ENCODE measurements at places on chromosomes 3 and 15.
A peak's percentile ranks its signal among the peaks of the same experiment; 100 is the strongest.

- DNase-seq, result peak; percentile 43
These were observed 287.8 kb upstream of the SATB1 start for GRCh38 chr3:18712713-18713576.

DNA sequence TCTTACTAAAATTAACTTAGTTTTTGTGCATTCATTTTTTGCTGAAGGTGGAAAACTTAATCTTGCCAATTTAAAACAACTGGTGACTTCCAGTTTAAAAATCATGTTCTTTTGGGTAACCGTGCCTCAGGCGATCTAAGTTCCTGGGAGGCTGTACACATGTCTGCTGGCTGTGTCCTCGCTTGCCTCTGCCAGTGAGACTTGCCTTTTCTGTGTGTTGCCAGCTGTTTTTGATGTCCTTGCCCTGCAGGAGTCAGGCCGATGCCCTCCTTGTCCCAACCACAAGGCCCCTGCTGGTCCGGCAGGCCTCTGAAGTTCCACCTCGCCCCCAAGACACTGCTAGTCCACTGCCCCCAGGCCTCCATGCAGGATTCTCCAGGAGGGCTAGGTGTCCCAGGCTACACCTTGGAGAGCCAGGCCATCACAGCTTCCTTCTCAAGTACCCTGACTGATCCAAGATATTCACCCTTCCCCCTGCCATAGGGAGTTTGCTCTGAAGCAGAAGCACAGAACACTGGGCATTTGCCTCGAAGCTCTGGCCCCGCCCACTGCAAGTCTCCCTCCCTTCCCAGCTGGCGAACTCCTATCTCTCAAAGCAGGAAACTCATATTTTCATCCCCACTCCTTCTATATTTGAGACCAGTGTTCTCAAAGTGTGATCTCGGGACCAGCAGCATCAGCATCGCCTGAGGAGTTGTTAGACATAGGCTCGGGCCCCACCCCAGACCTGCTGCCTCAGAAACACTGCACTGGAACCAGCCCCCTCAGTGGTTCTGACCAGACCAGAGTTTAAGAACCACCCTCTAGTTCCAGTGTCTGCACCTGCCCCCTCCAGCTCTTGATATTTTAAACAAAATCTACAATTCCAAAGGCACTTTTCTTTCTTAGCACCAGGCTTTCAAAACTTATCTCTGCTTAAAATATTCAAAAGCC, 185.8 kb upstream of the UBE2E1 start:
- DNase-seq, result no peak

GRCh38 chr3:46955157-46955556, 21.4 kb downstream of the CCDC12 start:
- no peak for DNase-seq

DNA sequence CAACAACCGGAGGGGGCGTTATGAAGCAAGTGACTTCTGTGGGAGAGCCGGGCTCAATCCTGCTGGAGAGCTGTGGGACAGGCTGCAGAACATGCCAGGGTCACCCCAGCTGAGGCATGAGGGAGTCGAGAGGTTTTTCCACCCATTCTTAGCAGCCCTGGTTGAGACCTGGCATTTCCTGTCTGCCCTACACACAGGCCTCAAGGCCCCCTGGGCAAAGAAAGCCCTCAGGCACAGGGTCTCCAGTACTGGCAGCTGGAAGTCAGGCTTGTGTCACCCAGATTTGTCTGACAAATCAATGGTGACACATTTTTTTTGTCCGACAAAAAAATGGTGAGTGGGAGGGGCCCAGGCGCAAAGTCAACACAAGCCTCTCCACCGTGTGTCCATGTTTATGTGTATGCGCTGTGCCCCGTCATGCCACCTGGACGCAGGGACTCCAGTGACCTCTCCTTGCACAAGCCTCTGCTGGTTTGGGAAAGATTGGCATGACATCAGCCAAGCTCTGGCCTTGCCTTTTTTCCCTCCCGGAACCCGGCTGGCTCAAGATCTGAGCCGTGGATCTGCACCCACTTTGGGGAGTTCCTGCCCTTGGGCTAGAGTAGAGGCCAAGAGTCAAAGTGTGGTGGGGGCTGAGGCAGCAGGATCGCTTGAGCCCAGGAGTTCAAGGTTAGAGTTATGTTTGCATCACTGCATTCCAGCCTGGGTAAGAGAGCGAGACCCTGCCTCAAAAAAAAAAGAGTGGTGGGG, 20.8 kb upstream of the ALAS1 start:
- DNase-seq, result no peak

DNA sequence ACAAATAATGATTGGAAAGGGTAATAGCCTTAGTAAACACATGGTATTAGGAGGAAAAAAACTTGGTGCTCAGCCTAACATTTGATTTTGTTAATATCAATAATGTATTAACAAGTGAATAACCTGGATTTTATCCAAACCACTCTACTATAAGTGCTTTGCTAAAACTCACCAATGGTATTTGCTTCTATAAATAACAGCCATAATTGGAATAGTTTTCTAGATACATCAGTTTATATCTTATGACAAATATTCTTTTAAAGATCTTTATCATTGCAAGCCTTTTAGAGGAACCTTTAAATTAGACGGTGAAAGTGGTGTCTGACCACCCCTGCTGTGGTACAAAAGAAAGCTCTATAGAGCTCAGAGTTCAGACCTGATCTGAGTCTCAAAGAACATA, 123.9 kb downstream of the SHOX2 start:
- DNase-seq, result no peak

DNA sequence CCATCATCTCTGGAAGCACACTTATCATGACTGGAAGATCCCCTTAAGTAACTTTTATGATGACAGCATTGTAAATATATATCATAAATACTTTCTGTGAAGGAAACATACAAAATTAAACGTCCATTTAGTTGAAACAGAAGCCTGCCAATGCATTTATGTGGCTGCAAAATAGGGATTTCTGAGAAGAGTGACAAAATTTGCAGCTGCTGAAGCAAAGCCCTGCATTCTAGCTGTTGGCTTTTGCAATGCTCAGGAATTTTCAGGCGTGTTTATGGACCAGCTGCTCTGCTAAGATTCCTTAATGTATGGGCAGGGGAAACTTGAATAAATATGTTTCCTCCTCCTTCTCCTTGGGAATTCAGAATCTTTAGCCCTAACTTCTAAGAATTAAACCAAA, 137.3 kb downstream of the CACNA2D3 start:
- DNase-seq, result no peak

DNA sequence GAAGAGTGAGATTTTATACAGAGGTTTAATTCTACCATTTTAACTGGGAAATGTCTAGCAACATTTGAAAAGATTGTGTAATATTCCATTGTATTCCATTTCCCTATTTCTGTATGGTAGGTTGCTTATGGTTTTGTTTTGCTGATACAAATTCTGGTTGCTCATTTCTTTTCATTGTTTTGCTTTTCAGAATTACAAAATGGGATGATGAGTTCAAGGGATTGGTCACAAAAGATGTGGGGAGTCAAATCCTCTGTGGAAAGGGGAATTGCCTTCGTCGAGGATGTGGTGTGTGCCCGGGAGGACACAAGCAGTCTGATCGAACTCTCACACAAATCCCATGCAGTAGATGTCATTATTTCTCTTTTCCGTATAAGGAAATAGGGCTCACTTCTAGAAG, 18.3 kb downstream of the SLCO3A1 start:
- no peak for DNase-seq

- no peak for DNase-seq
These were observed 48.8 kb upstream of the PRTG start for GRCh38 chr15:55791551-55792400.

GRCh38 chr15:31373096-31373865, 46.6 kb downstream of the KLF13 start:
- DNase-seq, result no peak

- no peak for DNase-seq
These were observed 394.1 kb downstream of the SOX2 start for GRCh38 chr3:182105875-182106274.

- DNase-seq, result no peak
These were observed 109.0 kb upstream of the ADAMTS9 start for GRCh38 chr3:64796607-64797399.

- DNase-seq, result no peak
These were observed 22.1 kb downstream of the CNTN3 start for GRCh38 chr3:74592359-74592758.

- peak; percentile 28 for DNase-seq
These were observed 2.6 kb downstream of the MORF4L1 start for GRCh38 chr15:78875107-78875914.

- no peak for DNase-seq
These were observed 8.8 kb downstream of the VIPR1 start for GRCh38 chr3:42511201-42511600.

DNA sequence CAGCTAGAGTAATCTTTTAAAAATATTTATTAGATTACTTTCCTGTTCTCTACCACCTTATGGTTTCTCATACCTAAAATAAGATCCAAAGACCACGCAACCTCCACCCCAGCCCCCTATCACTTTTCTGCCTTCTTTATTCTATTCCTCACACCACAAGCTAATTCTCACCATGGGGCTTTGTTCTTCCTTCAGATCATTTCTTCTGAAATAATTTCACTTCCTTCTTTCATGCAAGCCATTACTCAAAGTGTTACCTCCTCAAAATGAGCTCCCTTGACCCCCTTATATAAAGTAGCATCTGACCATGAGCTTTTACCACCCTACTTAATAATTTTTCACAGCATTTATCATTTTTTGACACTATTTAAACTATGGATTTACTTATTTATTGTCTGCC, 233.2 kb upstream of the TMCO5A start:
- no peak for DNase-seq

- DNase-seq, result no peak
These were observed 167.2 kb upstream of the KCNMB2 start for GRCh38 chr3:178369006-178369405.

DNA sequence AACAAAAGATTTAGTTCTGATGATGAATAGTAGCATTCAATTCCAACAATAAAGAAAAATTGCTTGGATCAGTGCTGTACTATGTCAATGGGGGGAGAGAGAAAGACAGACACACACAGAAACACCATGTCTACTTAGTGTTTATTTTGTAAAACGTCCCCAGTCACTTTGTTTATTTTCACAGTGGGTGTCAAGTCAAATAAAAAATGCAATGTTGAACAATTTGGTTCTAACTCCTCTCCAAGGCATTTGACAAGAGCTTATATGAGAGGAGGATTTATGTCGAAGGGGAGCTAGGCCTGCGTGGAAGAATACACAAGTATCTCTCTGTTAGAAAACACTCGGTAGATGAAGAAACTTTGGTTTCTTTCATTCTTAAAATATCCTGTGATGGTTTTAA, 201.7 kb upstream of the SLC2A2 start:
- no peak for DNase-seq

- no peak for DNase-seq
These were observed 44.2 kb upstream of the SLC6A1 start for GRCh38 chr3:10948326-10948725.

DNA sequence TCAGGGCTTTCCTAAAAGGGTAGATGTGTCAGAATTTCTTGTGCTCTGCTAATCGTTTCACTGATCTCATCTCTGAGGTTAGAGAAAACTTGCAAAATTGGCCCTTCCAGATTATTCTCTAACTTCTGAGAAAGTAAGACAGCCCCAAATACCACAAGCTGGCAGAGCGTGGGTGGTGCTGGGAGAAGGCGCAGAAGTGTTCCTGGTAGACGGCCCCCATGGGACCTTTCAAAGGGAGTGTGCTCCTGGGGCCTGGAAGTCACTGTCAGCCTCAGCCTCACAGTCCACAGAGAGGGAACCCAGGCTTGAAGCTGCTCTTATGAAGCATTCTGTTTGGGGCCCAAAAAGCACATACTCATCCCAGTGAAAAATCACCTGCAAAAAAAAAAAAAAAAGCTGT, 86.5 kb upstream of the PFN2 start:
- DNase-seq, result no peak

All from activated CD4-positive, alpha-beta T cell treated with anti-CD3 and anti-CD28 coated beads, Interleukin-2, amount 50 U/mL, for 48 hours (primary cell).